Retinal pigment epithelial cell (primary cell): ENCODE measurements at places on chromosomes 3 and 15.

DNA sequence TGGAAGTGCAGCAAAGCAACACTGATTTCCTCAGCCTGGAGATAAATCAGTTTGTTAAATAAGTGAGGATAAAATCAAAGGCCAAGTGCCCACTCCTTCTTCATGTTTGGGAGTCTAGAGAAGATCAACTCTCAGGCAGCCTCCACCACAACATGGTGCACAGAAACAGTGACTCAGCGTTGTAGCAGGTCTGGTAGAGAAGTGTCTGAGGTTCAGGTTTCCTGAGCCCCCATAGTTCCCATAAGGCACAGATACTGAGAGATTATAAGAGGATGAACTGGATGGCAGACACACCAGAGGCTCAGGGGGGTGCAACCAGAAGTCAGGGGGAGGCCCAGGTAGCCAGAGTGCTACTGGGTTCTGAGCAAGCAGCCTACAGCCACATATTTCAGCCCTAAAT is 166.7 kb downstream of the FRMD5 start:
- DNase-seq: no peak

GRCh38 chr3:44954962-44955361 is 21.0 kb downstream of the ZDHHC3 start:
- no peak for DNase-seq

DNA sequence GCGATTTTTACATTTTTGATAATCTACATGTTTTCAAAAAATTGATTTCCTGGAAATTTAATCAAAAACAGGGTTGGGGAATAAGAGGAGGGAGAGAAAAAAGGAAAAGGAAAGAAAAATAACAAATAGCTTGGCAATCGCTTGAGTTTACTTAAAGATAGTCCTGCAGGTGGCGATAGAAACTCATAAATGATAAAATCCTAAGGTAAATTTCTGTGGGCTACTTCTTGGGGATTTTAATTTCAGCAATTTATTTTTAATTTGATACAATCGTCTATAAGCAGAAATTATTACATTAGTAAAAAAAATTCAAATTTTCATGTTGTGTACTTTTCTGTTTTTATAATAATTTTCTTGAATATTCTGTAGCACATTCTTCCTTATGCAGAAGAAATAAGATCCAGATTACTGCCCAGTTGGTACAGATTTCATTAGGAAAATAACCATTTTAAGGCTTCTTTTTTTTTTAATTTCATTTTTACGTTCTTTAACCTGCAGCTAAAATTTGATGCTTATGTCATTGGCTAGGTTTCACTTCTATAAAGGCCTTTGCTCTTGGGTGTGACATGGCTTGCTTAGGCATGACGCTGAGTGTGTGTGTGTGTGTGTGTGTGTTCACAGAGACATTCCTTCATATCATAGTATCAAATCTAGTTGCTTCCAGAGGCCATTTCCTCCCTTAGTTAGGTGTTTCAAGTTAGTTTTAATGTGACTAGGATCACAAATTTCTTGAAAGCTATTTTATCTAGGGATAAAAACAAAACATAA is 181.8 kb downstream of the MCTP2 start:
- no peak for DNase-seq

DNA sequence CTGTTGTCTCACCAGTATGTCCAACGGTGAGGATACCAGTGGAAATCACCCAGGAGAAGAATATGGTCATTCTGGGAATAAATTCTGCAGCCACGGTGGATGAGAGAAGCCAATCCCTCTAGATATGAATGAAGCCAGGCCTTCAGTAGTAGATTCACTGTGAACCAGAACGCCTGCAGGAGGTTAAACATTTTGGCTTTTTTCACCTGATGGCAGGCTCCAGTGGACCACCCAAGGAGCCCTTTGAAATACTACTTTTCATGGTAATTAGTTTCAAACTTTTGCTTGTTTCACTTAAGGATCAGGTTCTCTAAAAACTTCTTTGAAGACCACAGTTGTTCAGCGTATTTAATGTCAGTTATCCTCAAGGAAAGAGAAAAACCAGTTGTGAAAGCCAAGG is 353.4 kb downstream of the RORA start:
- no peak for DNase-seq

GRCh38 chr3:54599716-54600115 is 328.1 kb downstream of the LRTM1 start:
- no peak for DNase-seq

- DNase-seq: no peak
Observed at GRCh38 chr3:150253622-150254021, 154.5 kb upstream of the TSC22D2 start.

DNA sequence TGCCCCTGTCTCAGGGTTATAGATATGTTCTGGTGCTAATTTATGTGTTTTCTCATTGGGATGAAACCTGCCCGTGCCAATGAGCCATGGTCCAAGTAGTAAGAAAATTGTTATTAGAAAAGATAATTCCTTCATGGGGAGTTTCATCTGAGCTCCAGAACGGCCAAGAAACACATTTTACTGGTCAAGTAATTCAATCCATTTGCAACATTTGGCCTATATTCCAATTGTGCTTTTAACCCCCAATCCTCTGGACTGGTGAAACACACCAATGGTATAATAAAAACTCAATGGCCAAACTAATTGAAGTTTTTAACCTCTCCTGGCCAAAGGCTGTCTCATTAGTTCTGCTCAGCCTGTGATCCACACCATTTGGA is 53.7 kb upstream of the XCR1 start:
- DNase-seq: no peak
